Left ventricle myocardium inferior (tissue), 1 donor: ENCODE measurements at places on chromosomes 7 and 10.

GRCh38 chr7:21408481-21408820, 19.4 kb upstream of the SP4 start:
- DNase-seq, result no peak

GRCh38 chr10:72076756-72077155, 11.6 kb downstream of the SPOCK2 start:
- DNase-seq, result no peak

- no peak for DNase-seq
Measured at GRCh38 chr7:2066251-2066919, 166.4 kb downstream of the MAD1L1 start.

DNA sequence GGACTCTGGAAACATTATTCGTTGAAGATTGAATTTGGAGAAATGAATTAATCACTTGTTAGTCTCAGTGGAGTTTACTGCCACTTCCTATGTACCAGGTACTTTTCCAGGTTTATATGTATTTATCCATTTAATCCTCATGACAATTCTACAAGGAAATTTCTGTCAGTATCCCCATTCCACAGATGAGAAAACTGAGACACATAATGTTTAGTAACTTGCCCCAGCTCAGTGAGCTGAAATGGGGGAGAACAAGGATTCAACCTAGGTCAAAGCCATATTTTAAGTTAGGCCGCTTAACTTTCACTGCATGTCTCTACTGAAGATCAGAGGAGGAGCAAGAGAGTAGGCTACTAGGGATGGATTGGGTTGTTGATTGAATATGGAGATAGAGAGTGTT, 4.6 kb upstream of the SCIN start:
- no peak for DNase-seq

- DNase-seq, result no peak
Measured at GRCh38 chr7:21330462-21331178, 97.3 kb upstream of the SP4 start.

DNA sequence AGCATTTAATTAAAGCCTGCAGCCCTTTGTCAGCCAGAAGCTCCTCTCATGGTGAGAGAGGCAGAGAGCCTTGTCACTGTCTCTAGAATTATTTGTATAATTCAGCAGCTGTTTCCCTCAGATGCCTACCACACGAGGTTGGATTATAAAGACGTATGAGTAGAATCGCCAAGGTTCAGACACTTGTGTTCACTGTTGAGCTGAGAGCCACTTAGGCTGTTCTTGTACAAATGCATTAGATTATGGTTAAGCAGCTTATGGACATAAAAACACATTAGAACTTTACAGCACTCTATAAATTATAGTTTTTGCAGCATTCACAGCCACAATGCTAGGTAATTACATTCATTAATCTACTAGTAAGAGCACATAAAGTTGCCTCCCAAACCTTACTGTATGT, 282.6 kb downstream of the AUTS2 start:
- DNase-seq, result no peak

- DNase-seq, result no peak
Measured at GRCh38 chr10:70410608-70411007, 6.7 kb downstream of the EIF4EBP2 start.

- DNase-seq, result no peak
Measured at GRCh38 chr7:77771901-77772300, 26.3 kb downstream of the TMEM60 start.

- no peak for DNase-seq
Measured at GRCh38 chr7:133059263-133059662, 22.6 kb downstream of the CHCHD3 start.
